Effector CD4-positive, alpha-beta T cell (primary cell): ENCODE measurements at places on chromosomes 4 and X.

GRCh38 chrX:149508467-149508866 is 3.4 kb upstream of the IDS start:
- no peak for DNase-seq

DNA sequence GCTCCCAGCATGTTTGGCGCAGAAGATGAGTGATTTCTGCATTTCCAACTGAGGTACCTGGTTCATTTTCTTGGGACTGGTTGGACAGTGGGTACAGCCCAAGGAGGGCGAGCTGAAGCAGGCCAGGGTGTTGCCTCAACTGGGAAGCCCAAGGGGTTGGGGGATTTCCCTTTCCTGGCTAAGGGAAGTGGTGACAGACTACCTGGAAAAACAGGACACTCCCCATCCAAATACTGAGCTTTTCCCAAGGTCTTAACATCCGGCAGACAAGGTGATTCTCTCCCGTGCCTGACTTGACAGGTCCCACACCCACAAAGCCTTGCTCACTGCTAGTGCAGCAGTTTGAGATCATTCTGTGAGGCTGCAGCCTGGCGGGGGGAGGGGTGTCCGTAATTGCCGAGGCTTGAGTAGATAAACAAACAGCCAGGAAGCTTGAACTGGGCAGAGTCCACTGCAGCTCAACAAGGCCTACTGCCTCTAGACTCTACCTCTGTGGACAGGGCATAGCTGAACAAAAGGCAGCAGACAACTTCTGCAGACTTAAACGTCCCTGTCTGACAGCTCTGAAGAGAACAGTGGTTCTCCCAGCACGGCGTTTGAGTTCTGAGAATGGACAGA is 307.7 kb upstream of the ARSJ start:
- no peak for DNase-seq

DNA sequence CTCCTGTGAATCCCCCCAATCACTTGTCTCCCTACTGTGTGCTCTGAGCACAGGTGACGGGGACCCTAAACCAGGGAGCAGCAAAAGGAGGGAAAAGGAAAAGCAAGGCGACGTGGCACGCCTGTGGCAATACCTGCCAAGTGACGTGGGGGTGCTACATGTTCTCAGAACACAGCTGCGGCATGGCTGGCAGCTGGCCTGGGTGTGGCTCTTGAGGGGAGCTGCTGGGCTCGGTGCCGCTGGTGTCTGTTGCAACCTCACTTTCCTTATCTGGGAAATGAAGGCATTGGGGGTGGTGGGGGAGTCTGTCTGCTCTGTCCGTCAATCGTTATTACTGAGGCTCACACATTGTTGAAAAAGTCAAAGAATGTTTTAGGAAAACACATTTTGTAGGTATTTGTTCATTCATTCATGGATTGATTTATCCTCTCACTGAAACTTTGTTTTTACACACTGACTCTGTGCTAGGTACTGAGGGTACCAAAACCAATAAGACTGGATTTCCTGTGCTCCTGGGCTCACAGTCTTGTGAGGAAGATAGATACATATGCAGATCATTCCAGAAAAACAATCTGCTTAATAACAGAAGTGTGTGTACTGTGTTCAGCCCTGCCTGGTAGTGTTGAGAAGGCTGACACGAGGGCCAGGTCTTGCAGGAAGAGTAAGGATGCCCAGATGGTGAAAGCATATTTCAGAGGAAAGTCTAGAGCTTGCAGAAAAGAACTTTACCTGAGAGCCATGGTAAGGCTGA is 217.6 kb downstream of the PTTG2 start:
- DNase-seq, result no peak

DNA sequence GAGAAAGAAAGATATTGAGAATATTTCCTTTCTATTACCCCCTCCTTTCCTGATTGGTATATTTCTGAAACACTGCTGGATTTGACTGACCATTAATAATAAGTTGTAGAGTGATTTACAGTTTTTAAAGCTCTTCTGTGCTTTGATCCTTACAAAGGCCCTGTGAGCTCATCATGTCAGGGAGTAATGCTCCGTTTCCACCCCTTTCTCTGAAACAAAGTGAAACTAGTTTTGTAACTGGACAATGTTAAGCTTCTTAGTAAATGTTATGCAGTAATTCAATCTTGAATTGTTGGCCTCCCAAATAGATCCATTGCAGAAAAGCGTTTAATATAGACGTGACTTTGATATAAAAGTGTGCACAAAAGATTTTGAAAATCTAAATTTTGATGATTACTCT is 190.1 kb upstream of the GNPDA2 start:
- DNase-seq, result no peak

DNA sequence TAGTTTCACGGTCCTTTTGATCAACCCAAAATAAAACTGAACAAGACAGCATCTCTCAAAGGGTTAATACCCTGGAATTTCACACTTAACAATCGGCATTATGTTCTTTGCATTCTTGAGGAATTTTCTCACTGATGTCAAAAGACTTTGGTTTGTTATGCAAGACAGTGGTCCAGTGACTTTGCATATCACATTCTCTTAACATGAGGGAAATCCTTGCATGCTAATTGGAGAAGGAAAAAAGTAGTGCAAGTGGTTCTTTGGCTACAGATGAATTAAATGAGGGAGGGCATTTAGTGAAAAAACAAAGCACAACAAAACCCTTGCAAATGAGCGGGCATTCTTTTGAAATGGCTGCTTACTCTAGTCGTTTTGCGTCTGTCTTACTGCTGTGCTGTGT is 105.1 kb upstream of the LIMCH1 start:
- DNase-seq, result no peak

DNA sequence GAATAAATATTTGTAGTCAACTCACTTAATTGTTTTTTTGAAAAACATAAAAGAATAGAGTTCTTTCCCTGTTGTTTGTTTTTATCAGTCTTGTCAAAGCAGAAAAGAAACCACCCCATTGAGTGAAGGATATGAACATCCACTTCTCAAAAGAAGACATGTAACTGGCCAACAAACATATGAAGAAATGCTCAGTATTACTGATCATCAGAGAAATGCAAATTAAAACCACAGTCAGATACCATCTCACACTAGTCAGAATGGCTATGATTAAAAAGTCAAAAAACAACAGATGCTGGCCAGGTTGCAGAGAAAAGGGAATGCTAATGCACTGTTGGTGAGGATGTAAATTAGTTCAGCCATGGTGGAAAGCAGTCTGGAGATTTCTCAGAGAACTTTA is 326.1 kb upstream of the EMCN start:
- no peak for DNase-seq

GRCh38 chr4:42671431-42672194 is 14.7 kb upstream of the ATP8A1 start:
- DNase-seq, result peak; percentile 56

DNA sequence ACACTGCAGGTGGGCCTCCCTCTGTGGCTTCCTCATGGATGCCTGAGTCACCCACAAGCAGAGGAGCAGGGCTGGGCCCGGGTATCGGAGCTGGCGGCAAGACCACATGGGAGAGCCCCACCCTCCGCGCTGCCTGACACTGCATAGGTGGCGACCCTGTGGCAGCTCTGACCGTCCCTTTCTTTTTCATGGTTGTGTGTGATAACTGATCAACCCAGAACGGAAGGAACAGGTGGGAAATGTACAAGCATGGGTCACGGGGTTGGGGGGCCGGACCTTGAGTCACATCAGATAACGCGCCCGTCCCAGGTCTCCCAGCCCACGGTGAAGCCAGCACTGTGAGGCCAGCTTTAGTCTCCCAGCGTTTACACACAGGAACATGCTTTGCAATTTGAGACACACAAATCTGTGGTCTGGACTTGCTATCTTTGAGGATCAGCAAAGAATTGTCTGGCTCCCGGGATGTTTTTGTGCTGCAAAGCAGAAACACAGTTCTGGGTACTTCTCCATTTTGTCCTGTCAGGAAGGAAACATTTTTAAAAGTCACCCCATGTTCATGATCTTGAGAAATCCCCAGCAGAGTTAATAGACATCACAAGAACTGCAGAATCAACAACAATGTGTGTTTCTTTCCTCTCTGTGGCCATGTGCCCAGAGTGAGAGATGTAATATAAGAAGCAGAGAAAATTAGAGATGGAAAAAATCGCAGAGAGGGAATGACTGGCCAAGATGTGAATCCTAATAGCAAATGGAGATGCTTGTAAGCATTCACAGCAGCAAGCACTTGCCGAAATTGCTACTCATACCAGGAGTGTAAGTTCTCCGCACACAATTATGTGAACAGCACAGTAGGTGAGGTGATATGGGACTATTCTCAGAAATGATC is 70.1 kb upstream of the CBR4 start:
- DNase-seq, result no peak

- DNase-seq, result no peak
These were observed 20.9 kb upstream of the DHX15 start for GRCh38 chr4:24605216-24605615.

DNA sequence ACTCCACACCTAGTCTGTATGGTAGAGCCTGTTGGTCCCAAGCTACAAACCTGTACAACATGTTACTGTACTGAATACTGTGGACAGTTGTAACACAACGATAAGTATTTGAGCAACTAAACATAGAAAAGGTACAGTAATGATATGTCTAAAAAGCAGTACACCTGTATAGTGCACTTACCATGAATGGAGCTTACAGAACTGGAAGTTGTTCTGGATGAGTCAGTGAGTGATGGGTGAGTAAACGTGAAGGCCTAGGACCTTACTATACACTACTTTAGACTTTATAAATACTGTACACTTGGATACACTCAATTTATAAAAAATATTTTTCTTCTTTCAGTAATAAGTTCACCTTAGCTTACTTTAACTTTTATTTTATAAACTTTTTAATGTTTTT is 104.0 kb downstream of the TMA16 start:
- no peak for DNase-seq

DNA sequence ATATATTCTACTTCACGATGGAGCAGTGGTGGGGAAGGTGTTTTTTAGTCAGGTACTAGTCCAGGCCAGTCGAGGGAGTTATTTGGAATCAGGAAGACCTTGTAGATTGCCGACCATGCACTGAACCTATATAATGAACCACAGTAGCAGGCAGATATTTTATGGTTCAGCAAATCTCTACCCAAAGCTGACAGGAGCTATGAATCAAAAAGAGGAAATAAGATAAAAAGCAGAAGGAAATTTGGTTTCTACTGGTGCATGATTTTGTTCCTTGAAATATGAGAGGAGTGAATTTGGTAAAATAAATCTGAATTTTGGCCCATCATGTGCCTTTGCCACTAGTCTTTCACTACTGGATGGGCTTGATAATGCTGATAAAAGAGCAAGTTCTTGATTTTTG is 924.3 kb upstream of the DIAPH2 start:
- DNase-seq, result no peak

DNA sequence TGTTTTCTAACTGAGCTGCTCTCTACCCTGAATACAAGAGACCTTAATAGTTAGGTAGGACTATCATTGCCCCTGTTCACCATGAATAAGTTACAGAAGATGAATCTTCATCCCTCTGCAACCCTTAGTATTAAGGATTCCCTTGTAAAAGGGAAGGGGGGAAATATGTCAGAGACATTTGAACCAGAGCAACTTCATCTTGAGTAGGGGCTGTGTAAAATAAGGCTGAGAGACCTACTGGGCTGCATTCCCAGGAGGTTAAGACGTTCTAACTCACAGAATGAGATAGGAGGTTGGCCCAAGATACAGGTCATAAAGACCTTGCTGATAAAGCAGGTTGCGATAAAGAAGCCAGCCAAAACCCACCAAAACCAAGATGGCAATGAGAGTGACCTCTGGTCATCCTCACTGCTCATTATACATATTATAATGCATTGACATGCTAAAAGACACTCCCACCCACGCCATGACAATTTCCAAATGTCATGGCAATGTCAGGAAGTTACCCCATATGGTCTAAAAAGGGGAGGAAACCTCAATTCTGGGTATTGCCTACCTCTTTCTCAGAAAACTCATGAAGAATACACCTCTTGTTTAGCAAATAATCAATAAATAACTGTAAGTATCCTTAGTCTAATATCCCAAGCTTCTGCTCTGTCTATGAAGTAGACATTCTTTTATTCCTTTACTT is 19.5 kb upstream of the TMPRSS11B start:
- DNase-seq, result no peak

DNA sequence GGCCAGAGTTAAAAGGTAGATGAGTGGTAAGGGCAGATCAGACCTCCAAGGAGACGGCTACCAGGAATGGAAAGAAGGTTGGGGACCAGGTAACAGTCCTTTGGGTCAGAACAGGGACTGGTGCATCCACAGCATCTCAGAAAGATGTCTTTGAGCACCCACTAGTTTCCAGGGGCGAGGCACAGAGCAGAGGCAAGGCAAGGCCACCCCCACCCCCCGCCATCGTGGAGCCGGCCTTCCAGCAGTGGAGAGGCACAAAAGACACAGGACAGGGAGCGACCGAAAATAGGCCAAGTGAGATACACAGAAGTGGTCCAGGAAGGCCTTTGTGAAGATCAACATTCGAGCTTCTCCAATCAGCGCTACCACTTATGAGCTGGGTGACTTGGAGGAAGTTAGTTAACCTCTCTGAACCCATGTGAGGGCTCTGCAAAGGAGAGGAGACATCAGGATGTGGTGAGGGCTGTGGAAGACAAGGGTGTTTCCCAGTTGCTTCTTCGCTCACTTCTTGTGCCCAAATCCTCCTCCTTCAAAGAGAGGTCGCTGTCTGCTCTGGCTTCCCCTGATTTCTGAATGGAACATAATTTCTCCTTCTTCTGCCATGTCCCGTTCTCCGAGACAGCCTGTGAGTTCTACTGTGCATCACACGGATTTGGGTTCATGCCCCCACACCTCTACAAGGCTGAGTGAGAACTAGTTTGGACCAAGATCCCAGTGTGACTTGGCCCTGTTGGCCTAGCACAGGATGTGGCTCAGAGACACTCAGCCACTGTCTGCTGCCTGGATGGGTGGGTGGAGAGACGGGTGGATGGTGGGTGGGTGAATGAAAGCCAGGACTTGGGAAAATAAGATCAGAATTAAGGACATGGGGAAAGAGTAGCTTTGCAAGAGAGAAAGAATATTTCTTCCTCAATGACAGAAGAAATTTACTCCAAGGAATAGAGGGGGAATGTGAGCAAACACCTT is 16.7 kb upstream of the MSX1 start:
- DNase-seq, result no peak

- DNase-seq, result no peak
These were observed 26.9 kb downstream of the C4orf46 start for GRCh38 chr4:158644760-158645159.

- no peak for DNase-seq
These were observed 20.4 kb downstream of the TMEM271 start for GRCh38 chr4:555566-556275.

- DNase-seq, result no peak
These were observed 48.3 kb downstream of the HMGB3 start for GRCh38 chrX:151031391-151031975.

GRCh38 chrX:5702890-5703289 is 525.8 kb downstream of the NLGN4X start:
- DNase-seq, result no peak

GRCh38 chr4:33722254-33722653 is 2522.1 kb downstream of the ARAP2 start:
- no peak for DNase-seq

DNA sequence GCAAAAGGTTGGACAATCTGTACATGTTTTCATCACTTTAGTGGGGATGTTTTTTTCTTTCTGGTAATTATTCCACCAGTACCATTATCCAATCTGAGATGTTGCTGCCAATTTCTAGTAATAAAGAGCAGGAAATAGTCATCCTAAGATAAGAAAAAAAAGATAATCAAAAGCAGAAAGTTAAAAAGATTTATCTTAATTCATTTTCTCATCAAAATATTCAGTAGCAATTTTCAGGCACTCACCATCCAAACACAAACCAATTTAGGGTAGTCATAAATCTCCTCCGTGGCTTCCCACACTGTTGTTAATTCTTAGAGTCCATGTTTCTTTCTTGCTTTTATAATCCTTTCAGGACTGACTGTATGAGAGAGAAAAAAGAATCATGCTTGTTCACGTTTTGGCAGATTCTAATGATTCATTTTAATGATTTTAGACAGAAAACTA is 263.7 kb upstream of the UGT8 start:
- no peak for DNase-seq

- DNase-seq, result no peak
These were observed 129.6 kb upstream of the NALF2 start for GRCh38 chrX:69374569-69374968.
